ENCODE measurements at places on chromosomes 5 and 9. TPM values are rescaled to one million over a fixed set of nuclear protein-coding genes. Genes with fewer than 3 reads are reported as not detected.

- no peaks in the 10 kb centered on the region for H3K27me3 ChIP-seq
- no peak overlapping the region for H3K27ac ChIP-seq
- no peaks in the 10 kb centered on the region for H3K4me1 ChIP-seq
- H3K36me3 ChIP-seq = peaks cover 78% of the 10 kb centered on the region
- DNase-seq = no peak
These were observed 9.3 kb downstream of the CRAT start for GRCh38 chr9:129101279-129101678.

DNA sequence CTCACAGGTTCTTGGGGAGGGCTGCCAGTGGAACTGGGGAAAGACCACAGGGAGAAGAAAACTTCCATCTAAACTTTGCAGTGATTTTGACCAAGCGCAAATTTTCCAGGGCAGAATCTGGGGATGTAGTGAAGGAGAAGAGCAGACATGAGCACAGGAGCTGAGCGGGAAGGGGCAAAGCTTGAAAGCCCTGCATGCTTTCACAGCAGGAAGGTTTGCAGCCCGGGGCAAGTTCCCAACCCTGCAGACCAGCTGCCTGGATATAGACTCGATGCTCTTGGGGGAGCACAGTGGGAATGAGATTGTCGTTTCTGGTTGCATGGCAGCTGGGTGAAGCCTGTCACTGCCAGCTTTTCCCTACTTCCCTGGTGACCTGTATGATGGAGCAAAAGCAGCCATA, 276.8 kb upstream of the RORB start:
- no peak overlapping the region for H3K4me3 ChIP-seq
- no peaks in the 10 kb centered on the region for H3K4me1 ChIP-seq
- H3K36me3 ChIP-seq = no peaks in the 10 kb centered on the region

GRCh38 chr5:38167562-38167996, 90.8 kb upstream of the EGFLAM start:
- no peaks in the 10 kb centered on the region for H3K27me3 ChIP-seq
- no peak overlapping the region for H3K4me3 ChIP-seq
- no peak for DNase-seq
- H3K27ac ChIP-seq = no peak overlapping the region
- H3K4me1 ChIP-seq = no peaks in the 10 kb centered on the region

- H3K27ac ChIP-seq = no peak overlapping the region
- no peaks in the 10 kb centered on the region for H3K36me3 ChIP-seq
- no peak overlapping the region for H3K4me3 ChIP-seq
These were observed 287.1 kb downstream of the TENT4A start for GRCh38 chr5:7000310-7000709.

DNA sequence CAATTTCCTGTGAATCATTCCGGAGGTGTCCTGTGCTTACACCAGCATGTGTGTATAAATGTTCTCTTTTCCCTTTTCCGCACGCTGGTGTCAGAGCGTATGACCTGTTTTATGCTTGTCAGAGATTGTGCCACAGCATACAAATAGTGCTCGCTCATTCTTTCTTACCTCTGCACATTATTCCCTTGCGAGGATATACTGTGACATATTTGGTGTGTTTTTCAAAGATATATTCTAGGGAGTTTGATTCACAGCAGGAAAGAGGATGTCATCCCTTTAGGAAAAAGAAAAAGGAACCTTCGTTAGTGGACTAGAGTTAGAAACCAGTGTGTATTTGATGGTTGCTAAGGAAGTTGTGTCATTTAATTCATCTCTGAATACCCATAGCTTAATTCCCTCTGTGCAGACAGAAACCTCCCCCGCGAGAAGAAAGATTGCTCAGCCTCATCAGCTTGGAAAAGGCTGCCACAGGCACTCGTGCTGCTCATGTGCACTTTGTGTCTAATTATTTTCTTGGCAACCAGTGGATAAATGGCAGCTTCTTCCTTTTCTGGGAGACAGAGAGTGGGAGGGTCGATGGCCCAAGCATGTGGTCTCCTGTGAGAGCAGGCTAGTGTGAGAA, 14.7 kb upstream of the CCIN start:
- DNase-seq = no peak
- H3K36me3 ChIP-seq = peaks cover 12% of the 10 kb centered on the region
- peaks cover 36% of the 10 kb centered on the region for H3K4me1 ChIP-seq
- no peaks in the 10 kb centered on the region for H3K27me3 ChIP-seq

- H3K27me3 ChIP-seq = no peaks in the 10 kb centered on the region
- no peaks in the 10 kb centered on the region for H3K4me1 ChIP-seq
- no peaks in the 10 kb centered on the region for H3K36me3 ChIP-seq
- no peak for DNase-seq
- H3K27ac ChIP-seq = no peak overlapping the region
These were observed 122.1 kb upstream of the ADAMTS16 start for GRCh38 chr5:5017827-5018577.

DNA sequence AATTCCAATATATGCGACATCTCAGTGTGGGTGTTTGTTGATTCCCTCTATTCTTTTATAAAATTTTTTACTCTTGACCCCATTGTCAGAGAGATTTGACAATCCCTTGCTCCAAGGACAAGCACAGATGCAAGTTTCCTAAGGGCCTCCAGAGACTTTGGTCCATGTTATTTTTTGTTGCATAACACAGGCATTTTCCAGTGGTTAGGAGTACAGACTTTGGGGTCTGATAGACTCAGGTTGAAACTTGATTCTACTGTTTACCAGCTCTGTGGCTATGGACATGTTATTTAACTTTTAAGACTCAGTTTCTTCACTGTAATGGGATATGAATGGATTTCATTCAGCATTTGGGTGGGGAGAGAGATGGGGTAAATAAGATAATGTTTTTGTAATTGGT, 361.3 kb downstream of the ENC1 start:
- peaks cover 7% of the 10 kb centered on the region for H3K4me1 ChIP-seq
- DNase-seq = no peak
- no peak overlapping the region for H3K27ac ChIP-seq
- no peaks in the 10 kb centered on the region for H3K36me3 ChIP-seq
- no peaks in the 10 kb centered on the region for H3K27me3 ChIP-seq

DNA sequence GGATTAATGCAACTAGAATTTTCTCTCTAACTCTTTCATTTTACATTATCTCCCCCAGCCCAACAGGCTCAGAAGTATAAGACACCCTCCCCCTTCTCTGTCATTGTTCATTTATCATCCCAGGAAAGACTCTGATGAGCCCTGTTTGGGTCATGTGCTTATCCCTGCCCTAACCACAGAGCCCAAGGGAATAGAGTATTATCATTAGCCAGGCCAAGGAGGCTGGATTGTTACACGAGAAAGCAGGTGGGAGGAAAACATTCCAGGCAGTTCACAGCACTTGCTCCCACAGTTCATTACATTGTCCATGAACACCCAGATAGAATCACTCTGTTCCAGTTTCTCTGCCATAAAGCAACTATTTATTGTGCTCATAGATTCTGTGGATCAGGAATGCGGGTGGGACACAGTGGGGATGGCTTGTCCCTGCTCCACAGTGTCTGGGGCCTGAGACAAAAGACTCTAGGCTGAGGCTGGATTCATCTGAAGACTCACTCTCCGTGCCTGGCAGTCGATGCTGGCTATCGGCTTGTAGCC, 59.5 kb upstream of the TMEM215 start:
- H3K36me3 ChIP-seq = no peaks in the 10 kb centered on the region
- H3K27me3 ChIP-seq = no peaks in the 10 kb centered on the region
- no peak overlapping the region for H3K4me3 ChIP-seq
- no peak for DNase-seq

- no peak overlapping the region for H3K27ac ChIP-seq
- no peaks in the 10 kb centered on the region for H3K27me3 ChIP-seq
- no peaks in the 10 kb centered on the region for H3K4me1 ChIP-seq
- H3K36me3 ChIP-seq = no peaks in the 10 kb centered on the region
These were observed 27.9 kb upstream of the FBXL17 start for GRCh38 chr5:108409786-108410185.

GRCh38 chr5:103621548-103621930, 59.0 kb upstream of the NUDT12 start:
- no peak for DNase-seq
- no peak overlapping the region for H3K4me3 ChIP-seq
- no peaks in the 10 kb centered on the region for H3K27me3 ChIP-seq
- no peaks in the 10 kb centered on the region for H3K36me3 ChIP-seq

- H3K27me3 ChIP-seq = no peaks in the 10 kb centered on the region
- DNase-seq = no peak
- H3K4me1 ChIP-seq = no peaks in the 10 kb centered on the region
- no peak overlapping the region for H3K27ac ChIP-seq
These were observed 17.4 kb downstream of the C9orf153 start for GRCh38 chr9:86242071-86242470.

GRCh38 chr5:145198525-145199260, 636.4 kb downstream of the PRELID2 start:
- no peaks in the 10 kb centered on the region for H3K27me3 ChIP-seq
- H3K36me3 ChIP-seq = no peaks in the 10 kb centered on the region
- H3K27ac ChIP-seq = no peak overlapping the region
- no peak for DNase-seq
- no peak overlapping the region for H3K4me3 ChIP-seq
- no peaks in the 10 kb centered on the region for H3K4me1 ChIP-seq

DNA sequence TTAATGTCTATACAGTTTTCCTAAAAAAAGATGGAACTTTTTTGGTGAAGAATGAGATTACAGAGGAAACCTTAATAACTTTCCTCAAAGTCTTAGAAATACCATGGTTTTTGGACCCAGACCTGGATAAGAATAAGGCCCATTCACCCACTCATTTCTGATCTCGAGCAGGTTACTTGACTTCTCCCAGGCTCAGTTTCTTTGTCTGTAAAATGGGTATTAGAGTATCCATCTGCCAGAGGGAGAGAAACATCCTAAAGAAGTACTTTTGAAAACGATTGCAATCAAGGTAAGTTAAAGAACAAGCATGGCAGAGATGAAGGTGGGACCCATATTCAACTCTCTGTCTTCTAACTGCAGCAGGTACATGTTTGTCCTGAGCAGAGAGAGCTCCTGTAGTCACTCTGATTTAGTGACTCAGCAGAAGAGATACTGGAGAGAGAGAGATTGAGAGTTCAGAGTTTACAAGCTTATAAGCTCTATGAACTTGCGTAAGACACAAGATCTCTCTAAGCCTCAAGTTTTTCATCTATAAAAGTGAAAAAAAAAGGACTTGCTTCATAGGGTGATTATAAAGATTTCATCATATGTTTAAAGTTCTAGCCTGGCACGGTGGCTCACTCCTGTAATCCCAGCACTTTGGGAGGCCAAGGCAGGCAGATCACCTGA, 379.4 kb upstream of the SGCD start:
- H3K27ac ChIP-seq = no peak overlapping the region
- no peaks in the 10 kb centered on the region for H3K36me3 ChIP-seq
- no peak for DNase-seq
- no peaks in the 10 kb centered on the region for H3K27me3 ChIP-seq

- no peak overlapping the region for H3K27ac ChIP-seq
- no peaks in the 10 kb centered on the region for H3K36me3 ChIP-seq
- no peak for DNase-seq
These were observed 436.6 kb downstream of the DTWD2 start for GRCh38 chr5:118551716-118552115.

DNA sequence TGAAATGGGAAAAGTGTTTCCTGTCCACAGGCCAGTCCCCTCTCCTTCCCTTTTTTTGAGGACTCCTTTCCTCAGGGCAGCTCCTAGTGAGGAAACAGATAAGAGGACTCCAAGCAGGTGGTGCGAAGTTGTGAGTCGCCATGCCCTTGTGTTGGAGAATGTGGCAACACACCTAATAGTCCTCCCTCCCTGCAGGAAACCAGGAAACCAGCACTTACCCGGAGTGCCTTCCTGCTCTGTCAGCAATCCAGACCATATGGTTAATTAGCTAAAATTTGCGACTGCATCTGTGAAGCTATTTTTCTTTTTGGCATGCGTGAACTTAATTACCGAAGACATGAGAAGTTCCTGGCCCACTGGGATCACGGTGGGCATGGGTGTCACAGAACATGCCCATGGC, 69.9 kb downstream of the TRIM32 start:
- H3K36me3 ChIP-seq = no peaks in the 10 kb centered on the region
- no peak for DNase-seq
- H3K27me3 ChIP-seq = no peaks in the 10 kb centered on the region

- H3K4me3 ChIP-seq = peak overlapping the region; percentile 47
- peak overlapping the region; percentile 69 for H3K27ac ChIP-seq
- H3K4me1 ChIP-seq = peaks cover 2% of the 10 kb centered on the region
- no peaks in the 10 kb centered on the region for H3K27me3 ChIP-seq
- no peak for DNase-seq
These were observed 4.0 kb upstream of the PCDHGA1 start for GRCh38 chr5:141326088-141326854.

DNA sequence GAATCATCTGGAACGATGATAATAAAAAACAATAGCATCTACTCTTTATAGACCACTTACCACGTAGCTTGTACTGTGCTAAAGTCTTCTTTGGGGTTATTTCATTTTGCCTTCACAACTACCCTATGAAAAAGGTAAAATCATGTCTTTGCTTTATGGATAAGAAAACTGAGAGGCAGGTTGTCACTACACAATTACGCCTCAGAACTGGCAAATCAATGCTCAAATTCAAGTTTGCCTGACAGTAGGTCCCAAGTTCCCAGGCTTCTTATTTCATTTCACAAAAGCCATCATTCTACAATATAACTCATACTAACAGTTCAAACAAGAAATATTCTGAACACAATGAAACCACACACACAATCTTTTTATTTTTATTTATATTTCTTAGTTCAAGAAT, 258.5 kb downstream of the GABRB2 start:
- H3K4me1 ChIP-seq = no peaks in the 10 kb centered on the region
- H3K4me3 ChIP-seq = no peak overlapping the region
- DNase-seq = no peak
- H3K27ac ChIP-seq = no peak overlapping the region
- H3K36me3 ChIP-seq = no peaks in the 10 kb centered on the region
- no peaks in the 10 kb centered on the region for H3K27me3 ChIP-seq

- no peaks in the 10 kb centered on the region for H3K27me3 ChIP-seq
- no peak for DNase-seq
- no peak overlapping the region for H3K27ac ChIP-seq
These were observed 12.7 kb upstream of the DNAH5 start for GRCh38 chr5:13957032-13957645.

GRCh38 chr9:89481538-89481915, 16.4 kb downstream of the SEMA4D start:
- no peaks in the 10 kb centered on the region for H3K36me3 ChIP-seq
- DNase-seq = no peak
- peaks cover 38% of the 10 kb centered on the region for H3K4me1 ChIP-seq
- no peaks in the 10 kb centered on the region for H3K27me3 ChIP-seq

- no peak overlapping the region for H3K4me3 ChIP-seq
- no peak for DNase-seq
- no peaks in the 10 kb centered on the region for H3K36me3 ChIP-seq
- no peaks in the 10 kb centered on the region for H3K27me3 ChIP-seq
- no peaks in the 10 kb centered on the region for H3K4me1 ChIP-seq
- H3K27ac ChIP-seq = no peak overlapping the region
These were observed 122.3 kb downstream of the MTRR start for GRCh38 chr5:7991125-7991821.

- no peaks in the 10 kb centered on the region for H3K27me3 ChIP-seq
- no peak overlapping the region for H3K27ac ChIP-seq
- H3K36me3 ChIP-seq = peaks cover 11% of the 10 kb centered on the region
- no peak overlapping the region for H3K4me3 ChIP-seq
- H3K4me1 ChIP-seq = no peaks in the 10 kb centered on the region
These were observed 149.1 kb downstream of the FBXL17 start for GRCh38 chr5:108232805-108233204.

GRCh38 chr5:82050955-82051354, 79.1 kb downstream of the ATG10 start:
- no peak for DNase-seq
- H3K27ac ChIP-seq = no peak overlapping the region
- no peaks in the 10 kb centered on the region for H3K36me3 ChIP-seq
- H3K4me1 ChIP-seq = no peaks in the 10 kb centered on the region
- no peaks in the 10 kb centered on the region for H3K27me3 ChIP-seq
- H3K4me3 ChIP-seq = no peak overlapping the region

The FGF1 gene
- total RNA-seq = 38.1 TPM

The ZNF608 gene
- 16.3 TPM for total RNA-seq

The SPATA9 gene
- not detected for total RNA-seq

The PCDHA1 gene
- total RNA-seq = not detected

The CANX gene
- 259 TPM for total RNA-seq

The TLR4 gene
- total RNA-seq = 24.3 TPM

The TRIP13 gene
- total RNA-seq = 0.39 TPM

The FNBP1 gene
- 114 TPM for total RNA-seq

The SFXN1 gene
- total RNA-seq = 14.4 TPM
